ENCODE measurements at places on chromosomes 2 and 18.

GRCh38 chr2:23767876-23768621 lies 158.9 kb downstream of the ATAD2B start:
- no peak for DNase-seq

- no peak for DNase-seq
Measured at GRCh38 chr2:218003281-218003944, 618 bp upstream of the TNS1 start.

GRCh38 chr2:8999102-8999446 lies 4.4 kb downstream of the MBOAT2 start:
- DNase-seq, result no peak

GRCh38 chr2:191638079-191638801 lies 39.7 kb upstream of the NABP1 start:
- no peak for DNase-seq

- no peak for DNase-seq
Measured at GRCh38 chr2:28404086-28404485, 11.4 kb downstream of the FOSL2 start.

DNA sequence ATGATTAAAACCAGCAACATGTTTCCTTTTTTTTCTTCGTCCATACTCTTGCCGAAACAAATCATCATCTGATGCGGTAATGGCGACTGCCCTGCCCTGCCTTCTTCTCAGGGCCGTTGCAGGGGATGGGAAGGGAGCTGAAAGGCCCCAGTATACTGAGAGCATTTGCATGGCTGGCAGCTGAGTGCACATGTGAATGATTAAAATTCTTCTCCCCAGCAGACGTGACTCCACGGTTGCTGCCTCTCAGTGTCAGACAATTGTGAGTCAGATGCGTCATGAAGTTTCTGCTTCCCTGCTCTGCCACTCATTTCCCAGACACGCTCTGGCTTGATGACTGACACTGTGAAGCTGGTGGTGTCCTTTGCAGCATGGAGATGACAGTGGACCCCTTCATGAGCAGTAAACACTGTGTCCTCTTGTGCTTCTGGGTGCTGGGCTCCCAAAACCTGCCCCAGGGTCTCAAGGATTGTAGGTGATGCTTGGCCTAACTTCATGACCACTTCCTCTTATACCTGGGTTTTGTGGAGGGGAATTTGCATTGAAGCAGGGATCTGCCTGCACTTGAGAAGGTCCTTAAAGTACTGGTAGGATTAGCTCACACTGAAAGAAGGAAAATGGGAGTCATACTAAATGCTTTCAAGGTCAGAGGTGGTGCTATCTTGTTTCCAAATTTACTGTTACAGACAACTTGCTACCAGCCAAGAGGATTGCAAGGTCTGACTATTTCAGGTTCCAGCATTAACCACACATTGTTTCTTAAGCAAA lies 222.5 kb upstream of the COPS8 start:
- DNase-seq, result no peak

GRCh38 chr2:44397447-44398175 lies 35.9 kb downstream of the CAMKMT start:
- no peak for DNase-seq

- no peak for DNase-seq
Measured at GRCh38 chr2:112579241-112579640, 5.2 kb upstream of the CHCHD5 start.

DNA sequence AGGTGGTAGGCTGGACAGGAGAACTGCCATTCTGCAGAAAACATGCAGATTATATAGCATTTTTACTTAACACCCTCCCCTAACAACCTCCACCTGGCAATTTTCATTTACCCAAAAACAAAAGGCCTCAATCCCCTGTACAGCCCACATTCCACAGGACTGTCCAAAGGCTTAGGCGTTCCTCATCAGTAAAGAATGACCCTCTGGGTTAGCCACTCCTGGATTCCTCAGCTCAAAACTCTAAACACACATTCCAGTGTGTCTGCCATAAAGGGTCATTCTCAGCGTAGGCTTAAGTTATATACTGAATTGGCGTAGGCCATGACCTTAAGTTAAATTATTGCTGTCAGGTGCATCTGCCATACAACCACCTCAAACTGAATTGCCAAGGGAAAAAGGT lies 261.8 kb upstream of the CHAC2 start:
- no peak for DNase-seq

DNA sequence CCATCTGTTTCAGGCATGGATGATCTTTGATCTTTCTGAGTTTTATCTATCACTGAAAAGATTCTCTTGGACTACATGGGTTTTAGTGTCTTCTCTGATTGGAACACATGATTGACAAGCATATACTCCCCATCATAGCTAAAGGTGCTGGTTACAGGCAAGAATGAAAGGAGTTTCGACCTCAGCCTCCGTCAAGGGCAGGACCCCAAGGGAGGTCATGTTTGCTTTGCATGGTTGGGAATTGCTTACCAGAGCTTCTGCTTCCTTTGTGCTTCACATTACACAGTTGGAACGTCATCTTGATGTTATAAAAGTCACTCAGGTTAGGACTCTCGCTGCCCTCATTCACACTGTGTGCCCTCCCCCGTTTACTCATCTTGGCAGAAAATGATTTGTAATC lies 287.7 kb downstream of the PIK3C3 start:
- no peak for DNase-seq

DNA sequence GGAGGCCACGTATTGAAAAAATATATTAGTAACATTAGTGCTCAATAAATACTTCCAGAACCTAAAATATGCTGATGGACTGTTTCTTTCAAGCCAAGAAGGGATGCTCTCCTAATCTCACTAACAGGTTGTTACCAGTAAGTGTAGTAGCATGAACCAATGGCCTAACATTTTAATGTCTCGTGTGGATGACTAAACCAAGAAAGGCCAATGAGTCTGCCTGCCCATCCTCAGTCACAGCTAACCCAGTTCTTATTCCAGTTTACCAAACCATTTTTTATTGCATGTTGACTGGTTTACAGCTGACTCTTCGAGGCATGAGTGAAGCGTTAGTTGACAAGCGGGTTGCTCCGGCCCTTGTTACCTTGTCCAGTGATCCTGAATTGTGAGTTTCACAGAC lies 45.1 kb upstream of the TNFRSF11A start:
- DNase-seq, result no peak

- DNase-seq, result no peak
Measured at GRCh38 chr2:64062840-64063239, 43.6 kb upstream of the VPS54 start.

DNA sequence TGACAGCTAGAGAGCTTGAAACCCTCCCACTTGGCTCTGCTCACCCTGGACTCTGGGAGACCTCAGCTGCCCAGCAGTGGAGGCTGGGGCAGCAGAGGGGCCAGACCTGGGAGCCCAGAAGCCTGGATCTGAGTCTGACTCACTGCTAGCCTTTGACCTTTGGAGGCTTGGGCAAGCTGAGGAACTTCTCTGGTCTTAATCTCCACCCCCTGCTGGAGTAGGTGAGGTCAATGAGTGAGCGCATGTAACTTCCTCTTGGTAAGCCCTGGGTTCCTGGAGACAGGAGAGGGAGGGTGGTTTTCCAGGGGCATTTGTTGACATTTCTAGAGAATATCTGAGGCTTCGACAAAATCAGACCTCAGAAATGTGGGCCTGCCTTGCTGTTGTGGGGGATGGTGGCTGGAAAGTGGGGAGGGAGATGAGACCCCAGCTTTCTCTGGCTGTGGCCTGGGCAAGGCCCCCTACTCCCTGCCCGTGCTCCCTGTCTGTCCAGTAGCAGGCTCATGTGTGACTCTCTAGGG lies 73.0 kb upstream of the YWHAQ start:
- DNase-seq, result no peak

DNA sequence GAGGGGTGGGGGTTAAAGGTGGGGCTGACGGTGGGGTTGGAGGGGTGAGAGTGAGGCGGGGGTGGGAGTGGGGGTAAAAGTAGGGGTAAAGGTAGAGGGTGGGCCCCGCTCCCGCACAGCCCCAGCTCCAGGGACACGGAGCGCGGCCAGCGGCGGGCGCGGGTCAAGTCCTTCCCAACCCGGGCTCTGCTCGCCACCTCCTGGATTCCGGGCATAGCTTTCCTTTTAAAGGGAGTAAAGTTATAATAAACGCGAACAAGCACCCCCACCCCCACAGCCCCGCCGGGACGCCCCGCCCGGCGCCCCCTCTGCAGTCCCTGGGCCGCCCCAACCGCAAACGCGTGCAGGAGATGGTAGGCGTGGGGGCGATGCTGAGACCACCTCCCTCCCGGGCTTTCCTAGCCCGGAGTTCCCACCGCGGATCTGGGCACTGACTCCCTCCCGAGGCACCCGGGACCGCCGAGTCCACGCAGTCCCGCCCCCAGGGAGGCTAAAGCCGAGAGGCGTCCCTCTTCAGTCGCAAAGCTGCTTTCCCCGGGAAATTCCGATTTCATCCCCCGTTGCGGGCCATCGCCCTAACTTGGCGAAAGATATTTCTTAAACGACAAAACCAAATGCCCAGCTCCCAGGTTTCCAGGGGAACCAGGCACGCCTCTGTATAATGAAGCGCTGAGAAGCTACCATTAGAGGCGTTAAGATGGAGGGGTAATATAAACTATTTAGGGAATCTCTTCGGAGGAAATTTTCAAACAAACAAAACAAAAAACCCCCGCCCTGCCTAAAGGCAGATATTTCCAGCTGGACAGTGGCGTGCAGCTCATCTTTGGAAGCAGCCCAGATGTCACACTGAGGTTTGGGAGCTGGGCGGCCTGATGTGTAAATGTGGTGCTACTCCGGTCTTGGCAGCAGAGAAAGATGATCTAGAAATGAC lies at the start of gene LIMS2:
Gene LIMS2, minus strand, starts transcription at position 200 of the 931 bp plus-strand sequence. CDS start 506 bp downstream, outside the sequence.
- no peak for DNase-seq

GRCh38 chr2:163119966-163120365 lies 281.4 kb upstream of the KCNH7 start:
- no peak for DNase-seq

DNA sequence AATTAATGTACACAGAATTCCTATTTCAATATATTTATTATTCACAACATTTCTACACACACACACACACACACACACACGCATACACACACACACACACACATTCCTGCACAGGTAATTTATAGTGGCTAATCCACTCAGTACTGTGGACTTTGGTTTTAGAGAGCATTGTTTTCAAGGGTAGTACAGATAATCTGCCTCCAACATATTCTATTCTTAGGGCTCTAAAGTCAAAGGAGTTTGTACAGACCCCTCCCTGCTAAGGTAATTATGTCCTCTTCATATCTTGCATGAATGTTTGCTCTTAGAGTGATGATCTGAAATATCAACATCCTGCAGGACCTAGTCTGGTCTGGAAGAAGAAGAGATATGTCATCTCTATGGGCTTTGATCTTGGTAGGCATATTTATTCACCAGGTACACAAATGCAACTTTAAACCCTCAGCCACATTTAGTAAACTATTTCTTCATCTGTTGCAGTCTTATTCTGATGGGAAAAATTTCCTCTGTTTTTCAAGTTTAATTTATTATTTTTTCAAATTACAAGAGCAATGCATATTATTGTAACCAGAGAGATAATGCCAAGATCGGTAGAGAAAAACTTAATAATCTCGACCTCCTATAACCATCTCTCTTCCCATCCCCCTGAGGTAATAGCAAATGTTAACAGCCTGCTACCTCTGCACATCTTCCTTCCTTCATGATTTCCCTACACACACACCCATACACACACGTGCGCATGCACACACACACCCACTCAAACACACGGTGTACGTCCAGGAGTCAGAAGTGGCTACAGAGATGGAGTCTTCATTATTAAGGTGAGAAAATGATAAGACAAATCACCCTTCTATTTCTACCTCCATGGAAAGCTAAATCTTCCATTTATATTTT lies 18.3 kb upstream of the POLE4 start:
- DNase-seq, result no peak

GRCh38 chr18:47595831-47596501 lies 334.5 kb downstream of the SMAD2 start:
- no peak for DNase-seq

DNA sequence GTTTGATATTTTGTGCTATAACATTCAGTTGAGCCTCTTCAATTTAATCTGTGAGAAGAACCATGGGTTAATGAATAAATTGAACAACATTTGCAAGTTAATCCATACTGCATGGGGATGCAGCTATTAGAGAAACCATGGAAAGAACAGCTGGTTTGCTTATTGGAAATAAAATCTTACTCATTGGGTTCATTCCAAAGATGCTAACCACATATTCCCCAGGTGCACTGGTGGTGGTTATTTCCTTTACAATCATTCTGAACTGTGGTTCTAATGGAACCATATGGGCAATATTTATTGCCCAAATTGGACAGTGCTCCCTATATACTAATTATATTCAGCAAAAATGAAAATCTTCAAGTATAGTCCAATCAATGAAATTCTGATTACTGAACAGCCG lies 1200.4 kb upstream of the CDH2 start:
- no peak for DNase-seq

DNA sequence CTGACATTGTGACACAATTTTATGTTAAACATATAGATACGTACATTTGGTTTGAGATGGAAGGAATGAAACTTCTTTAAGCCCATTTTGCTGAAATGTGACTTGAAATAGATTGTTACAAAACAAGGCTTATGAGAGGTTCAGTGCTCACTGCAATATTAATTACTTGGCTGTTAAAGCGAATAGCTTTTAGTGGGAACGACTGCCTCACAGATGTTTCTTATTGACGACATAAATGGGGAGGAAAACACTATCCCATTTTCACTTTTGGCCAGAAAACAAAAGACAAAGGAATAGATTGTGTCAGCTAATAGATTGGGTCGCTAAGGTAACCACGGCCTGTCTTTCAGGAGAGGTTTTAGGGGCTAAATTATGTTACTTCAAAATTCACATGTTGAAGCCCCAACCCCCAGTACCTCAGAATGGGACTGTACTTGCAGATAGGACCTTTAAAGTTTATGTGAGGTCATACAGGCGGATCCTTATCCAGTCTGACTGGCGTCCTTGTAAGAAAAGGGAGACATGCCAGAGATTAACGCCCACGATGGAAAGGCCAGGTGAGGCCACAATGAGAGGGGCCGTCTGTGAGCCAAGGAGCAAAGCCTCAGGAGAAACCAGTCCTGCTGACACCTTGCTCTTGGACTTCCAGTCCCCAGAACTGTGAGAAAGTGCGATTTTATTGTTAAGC lies 10.8 kb downstream of the INPP1 start:
- no peak for DNase-seq

- no peak for DNase-seq
Measured at GRCh38 chr2:217290467-217290866, 430.6 kb upstream of the TNP1 start.

Data from NCI-H524 treated with DMSO at 0.1 percent for 48 hours (cell line).